ENCODE measurements at places on chromosomes 4 and X. TPM values are rescaled to one million over a fixed set of nuclear protein-coding genes. Genes with fewer than 3 reads are reported as not detected.
A peak's percentile ranks its signal among the peaks of the same experiment; 100 is the strongest.

GRCh38 chr4:102736636-102737549, 23.9 kb downstream of the MANBA start:
- DNase-seq: no peak

DNA sequence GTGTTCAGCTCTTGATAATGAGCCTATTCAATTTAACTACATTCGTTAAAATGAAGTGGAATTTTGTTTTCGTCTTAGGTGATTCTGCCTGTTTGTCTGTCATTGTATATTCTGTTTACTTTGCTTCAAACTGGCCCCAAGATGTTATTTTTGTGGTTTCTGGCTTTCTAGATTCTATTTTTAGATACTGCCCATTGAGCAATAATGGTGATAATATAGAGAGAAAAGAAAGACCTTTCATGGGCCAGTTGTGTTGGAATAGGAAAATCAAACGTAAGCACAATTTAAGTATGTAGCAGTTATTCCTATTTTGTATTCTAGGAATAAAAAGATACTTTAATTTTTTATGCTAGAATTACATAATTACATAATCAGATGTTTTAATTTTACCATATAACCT, 4.0 kb downstream of the CDKN2AIP start:
- DNase-seq: no peak

KLHL13 gene
- total RNA-seq: not detected

DNA sequence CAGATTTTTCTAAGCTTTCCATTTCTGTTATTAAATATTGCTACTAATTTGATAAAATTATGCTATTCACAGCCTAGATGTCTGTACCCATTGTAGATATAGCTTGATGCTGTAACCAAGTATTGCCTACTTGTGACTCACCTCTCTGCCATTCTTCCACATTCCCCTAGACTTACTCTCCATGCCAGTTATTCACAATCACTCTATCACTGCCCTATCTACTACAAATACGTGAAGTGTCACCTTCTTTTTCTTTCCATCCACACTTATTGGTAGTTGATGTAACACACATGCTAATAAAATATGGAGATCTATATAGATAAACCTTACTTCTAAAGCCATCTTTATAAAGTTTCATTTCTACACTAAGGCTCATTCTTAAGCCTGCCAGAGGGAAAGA, 179.4 kb upstream of the PACRGL start:
- DNase-seq: peak; percentile 69

UGT8 gene
- not detected for total RNA-seq

SCD5 gene
- total RNA-seq: 32.5 TPM

DNA sequence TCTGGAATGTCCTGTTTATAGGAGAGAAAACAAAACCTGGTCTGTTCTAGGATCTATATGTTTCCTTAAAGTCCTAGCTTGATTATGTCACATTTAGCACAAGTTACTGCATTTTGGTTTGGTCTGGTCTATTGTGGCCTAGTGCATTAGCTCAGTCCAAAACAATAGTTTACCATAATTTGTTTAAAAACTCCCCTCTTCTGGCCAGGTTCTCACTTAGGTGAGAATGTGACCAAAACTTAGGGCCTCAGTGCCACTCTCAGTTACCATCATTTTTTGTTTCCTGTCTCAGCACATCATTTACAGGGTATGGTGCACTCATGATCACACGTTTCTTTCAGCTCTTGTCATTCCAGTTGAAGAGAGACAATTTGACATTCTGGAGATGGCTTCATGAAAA, 378.5 kb downstream of the KLHL4 start:
- DNase-seq: no peak
